Gastrocnemius medialis (tissue), 4 donors: ENCODE measurements at places on chromosomes 6 and 20.
A peak's percentile ranks its signal among the peaks of the same experiment; 100 is the strongest.

GRCh38 chr6:124260337-124260736 lies 456.7 kb downstream of the NKAIN2 start:
- DNase-seq: no peak

DNA sequence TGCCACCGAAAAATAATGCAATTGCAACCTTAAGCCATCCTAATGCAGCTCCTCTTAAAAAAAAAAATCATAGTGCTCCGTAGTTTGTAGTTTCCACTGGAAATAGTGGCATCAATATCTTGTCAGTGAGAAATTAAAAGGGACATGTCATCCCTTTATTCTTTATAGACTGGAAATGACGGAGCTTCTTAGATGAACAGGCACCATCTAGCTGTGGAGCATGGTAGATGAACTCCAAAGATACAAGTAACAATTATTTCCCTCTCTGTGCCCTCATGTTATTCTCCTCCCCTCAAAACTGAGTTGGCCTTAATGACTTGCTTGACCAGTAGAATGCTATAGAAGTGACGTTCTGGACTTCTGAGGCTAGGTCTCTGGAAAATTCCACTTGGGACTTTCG lies 268.1 kb upstream of the SPTLC3 start:
- DNase-seq: no peak

DNA sequence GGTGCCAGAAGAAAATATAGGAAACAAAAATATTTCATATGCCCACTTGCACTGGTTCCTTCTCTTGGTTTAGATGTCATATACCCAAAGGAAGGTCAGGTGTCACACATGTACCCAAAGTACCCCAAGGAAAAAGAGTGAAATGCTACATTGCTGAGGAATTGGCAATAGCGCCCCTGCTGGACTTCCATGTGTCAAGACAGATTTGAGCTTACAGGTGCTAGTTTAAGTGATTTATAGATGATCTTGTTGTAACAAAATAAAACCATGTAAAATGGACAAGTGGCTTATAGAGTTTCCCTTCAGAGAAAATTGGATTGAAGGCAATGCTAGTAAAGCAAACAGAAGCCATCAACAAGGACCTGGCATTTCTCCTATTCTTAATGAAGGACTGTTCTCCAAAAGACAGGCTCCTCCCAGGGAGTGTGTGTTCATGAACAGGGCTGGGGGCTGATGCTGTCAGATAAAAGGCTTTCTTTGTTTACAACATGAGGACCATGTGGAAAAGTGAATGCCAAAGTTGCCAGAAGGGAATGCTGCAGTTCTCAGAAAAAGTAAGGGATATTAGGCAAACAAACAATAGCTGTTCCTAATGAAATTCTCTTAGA lies 64.3 kb upstream of the PAK5 start:
- DNase-seq: no peak

GRCh38 chr20:44643596-44644229 lies 7.8 kb downstream of the ADA start:
- DNase-seq: peak; percentile 48

DNA sequence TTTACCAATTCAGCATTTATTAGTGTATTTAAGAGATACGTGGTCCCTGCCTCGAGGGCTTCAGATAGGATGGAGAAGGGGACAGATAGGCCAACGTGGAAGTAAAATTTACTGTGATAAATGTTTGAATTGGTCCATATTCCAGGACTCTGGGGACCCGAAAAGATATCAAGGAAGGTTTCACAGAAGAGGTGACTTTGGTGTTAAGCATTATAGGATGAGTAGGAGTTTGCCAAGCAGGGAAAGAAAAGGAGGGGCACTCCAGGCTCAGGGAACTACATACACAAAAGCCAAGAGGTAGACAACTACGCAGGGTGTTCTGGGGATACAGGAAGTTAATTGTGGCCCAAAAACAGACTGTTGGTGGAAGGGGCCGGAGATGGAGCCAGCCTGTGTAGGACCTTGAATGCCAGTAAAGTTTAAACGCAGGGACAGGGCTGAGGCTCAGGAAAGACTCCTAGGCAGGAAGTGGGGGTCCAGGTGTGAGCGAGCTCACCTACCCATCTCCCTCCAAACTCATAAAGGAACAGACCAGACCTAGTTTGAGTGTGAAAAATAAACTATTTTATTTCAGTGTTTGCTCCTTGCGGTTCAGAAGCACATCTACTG lies 37.0 kb downstream of the TGM2 start:
- peak; percentile 4 for DNase-seq

GRCh38 chr6:169247991-169248390 lies 5.7 kb downstream of the THBS2 start:
- no peak for DNase-seq

DNA sequence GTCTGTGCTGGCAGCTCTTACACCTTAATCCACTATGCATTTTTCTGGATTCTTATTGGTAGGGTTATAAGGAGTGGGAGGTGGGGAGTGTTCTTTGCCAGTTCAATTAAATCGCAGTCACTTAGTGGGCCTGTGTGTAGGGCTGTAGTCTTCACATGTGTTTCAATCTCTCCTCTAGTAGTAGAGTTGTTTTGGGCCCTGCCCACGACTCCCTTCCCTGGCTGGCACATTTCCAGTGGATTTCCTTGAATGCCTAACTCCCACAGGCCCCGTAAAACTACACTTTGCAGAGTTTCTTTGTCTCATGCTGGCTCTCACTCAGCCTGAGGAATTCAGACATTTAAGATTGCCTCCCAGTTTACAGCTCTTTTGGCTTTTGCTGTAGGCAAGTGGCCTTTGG lies 414.0 kb upstream of the OPRM1 start:
- no peak for DNase-seq

- DNase-seq: no peak
These were observed 77.8 kb downstream of the SYCP2L start for GRCh38 chr6:10964684-10965083.

- DNase-seq: no peak
These were observed 105.8 kb downstream of the BACH2 start for GRCh38 chr6:90190752-90191395.

- DNase-seq: no peak
These were observed 307.2 kb downstream of the SOX4 start for GRCh38 chr6:21900730-21901129.

- DNase-seq: no peak
These were observed 256.9 kb upstream of the SASH1 start for GRCh38 chr6:148085631-148086331.

DNA sequence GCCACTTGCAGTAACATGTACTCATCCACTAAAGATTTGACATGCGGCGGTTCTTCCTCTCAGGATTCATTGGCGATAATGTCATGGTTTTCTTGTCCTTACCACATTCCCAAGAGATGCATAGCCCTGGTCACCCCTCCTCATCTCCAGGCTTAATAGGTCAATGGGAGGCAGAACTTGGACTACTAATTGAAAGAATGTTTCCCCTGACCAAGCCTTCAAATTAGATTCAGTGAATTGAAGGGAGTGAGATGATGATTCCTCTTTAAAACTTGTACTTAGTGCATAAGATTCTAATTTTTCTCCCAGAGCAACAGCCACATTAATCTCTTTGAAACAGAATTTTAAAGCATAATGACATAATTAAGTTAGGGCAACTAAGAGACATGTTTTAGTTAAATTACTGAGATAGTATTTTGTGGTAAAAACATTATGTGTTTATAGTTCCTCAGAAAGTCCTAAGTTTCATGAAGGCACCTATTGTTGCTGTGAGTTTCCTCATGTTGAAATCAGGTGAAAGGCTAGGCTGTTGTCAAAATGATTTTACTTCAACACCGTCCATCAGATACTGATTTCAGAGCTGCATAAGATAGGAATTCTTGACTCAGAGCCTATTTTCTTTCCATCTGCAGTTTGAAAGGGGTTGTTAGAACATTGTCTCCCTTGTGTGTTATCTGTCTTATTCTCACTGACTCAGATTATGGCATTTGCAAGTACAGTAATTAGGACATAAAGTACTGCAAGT lies 48.5 kb downstream of the STK4 start:
- DNase-seq: no peak

GRCh38 chr6:168450917-168451316 lies 9.9 kb downstream of the SMOC2 start:
- no peak for DNase-seq

- DNase-seq: no peak
These were observed 667.5 kb downstream of the DOK5 start for GRCh38 chr20:55142932-55143331.

DNA sequence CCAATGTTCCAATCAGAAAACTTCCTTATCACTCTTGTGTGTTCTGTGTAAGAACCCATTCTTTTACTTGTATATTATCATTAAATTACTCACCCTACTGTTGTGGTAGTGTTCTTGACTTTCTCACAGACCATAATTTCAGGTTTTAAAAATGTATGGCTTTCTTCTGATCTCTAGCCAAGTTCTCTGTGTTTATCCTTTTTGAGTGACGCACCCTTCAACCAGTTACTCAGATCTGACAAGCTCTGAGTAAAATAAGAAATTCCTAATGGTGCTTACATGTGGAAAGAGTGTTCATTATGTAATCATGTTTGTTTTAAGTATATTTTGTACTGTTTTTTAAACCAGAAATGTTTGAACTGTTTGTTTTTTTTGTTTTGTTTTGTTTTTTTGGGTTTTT lies 11.0 kb downstream of the TBPL1 start:
- DNase-seq: no peak

DNA sequence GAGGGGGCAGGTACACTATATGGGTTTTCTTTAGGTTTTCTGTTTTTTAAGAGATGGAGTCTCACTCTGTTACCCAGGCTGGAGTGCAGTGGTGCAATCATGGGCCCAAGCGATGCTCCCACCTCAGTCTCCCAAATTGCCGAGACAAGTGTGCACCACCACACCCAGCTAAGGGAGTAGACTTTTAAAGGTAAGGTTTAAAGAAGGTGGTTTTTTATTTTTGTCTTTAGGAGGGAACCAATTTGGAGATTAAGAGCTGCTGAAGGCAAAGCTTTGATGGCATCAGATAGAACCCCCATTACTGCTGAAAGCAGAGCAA lies 7.9 kb downstream of the SRSF6 start:
- no peak for DNase-seq

DNA sequence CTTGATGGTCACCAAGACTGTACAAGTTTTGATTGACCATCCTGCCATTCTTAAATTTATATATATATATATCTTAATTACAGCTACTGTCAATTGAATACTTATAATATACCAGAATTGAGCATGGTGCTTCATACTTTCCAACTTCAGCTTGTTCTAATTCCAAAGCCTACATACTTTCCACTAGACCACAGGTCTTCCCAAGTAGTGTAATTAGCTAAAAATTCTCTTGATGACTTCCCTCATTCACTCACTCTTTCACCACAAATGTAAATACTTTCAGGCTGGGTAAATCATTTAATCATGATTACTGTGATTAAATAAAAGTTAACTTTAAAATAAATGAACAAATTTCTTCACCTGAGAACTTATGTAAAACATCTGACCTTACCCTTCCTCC lies 3.4 kb downstream of the ASF1A start:
- no peak for DNase-seq

- DNase-seq: peak; percentile 71
These were observed 208.8 kb downstream of the ARHGAP18 start for GRCh38 chr6:129500958-129501739.

DNA sequence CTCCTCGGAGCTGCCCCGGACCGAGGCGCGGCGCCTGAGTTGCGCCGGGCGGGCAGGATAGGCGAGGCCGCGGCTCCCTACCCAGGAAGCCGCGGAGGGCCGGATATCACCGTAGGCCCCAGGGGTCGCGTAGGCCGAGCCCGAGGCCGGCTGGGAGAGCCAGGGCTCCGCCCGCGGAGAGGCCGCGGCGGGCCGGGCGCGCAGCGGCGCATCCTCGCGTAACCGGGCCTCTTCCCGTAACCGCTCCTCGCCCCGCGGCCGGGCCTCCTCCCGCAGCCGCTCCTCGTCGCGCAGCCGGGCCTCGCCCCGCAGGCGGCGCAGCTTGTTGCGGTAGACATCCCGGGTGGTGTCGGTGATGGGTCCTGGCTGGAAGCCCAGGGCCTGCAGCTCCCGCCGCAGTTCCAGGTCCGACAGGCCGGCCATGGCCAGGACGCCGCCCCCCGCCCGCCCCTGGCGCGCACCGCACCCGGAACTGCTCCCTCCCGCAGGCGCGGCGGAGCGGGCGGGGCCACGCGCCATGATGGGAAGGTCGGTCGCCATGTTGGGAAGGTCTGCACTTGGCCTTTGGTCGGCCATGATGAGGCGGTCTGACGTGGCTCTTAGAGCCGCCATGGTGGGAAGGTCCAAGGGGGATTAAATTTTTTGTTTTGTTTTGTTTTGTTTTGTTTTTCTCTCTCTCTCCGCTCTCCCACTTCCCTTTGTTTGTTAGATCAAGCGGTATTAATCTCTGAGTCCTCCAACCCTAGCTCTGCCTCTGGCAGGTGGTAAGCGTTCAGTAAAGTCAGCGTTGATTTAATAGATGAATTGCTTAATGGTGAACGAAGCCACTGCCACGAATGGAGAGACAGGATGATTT lies at the start of gene LEMD2:
TSS of gene LEMD2 (minus strand) at position 437 of the 856 bp plus-strand sequence. CDS start at position 423, 14 bp downstream.
- peak; percentile 89 for DNase-seq

DNA sequence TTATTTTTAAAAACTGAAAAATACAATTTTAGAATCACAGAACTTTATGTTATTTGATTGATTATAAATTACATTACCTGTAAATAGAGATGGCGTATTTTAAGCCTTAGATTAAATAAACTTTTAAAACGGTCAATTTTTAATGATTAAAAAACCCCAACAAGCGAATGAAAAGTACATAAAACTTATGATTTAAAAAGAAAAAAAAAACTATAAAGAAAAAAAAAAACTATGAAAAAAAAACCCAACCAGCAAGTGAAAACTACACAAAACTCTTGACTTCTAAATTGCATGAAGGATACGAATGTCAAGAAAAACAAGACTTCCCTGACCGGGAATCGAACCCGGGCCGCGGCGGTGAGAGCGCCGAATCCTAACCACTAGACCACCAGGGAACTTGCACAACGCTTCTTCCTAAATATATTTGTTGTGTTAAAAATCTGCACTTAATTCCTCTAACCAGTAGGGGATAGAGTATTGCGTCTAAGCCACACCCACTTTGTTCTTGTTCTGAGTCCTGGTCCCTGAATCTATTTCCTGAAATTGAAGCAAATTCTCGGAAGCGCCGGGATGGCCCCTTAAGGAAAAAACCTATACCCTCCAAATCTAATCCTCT lies 10.7 kb upstream of the NCOA7 start:
- DNase-seq: peak; percentile 74
